AG09309 (cell line): ENCODE measurements at places on chromosomes 4 and X.

DNA sequence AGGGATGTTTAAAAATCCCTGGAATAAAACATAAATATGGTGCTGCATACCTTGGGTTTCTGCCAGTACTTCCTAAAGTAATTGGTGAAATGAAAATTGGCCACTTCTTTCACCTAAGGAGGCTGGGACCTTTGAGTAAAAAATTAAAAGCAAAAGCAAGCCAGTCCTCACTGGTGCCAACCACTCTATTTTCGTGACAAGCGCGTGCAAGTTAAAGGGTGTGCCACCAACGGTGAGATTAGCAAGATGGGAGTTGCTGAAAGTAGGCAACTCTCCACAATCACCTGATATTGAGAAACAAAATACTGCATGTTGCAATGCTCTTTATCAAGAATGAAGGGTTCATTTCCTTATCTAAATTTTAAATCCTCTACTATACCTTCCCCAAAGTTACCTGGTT is 19.7 kb upstream of the RTL9 start:
- no peak for DNase-seq

GRCh38 chr4:40840985-40841571 is 91.3 kb downstream of the NSUN7 start:
- peak; percentile 41 for DNase-seq

DNA sequence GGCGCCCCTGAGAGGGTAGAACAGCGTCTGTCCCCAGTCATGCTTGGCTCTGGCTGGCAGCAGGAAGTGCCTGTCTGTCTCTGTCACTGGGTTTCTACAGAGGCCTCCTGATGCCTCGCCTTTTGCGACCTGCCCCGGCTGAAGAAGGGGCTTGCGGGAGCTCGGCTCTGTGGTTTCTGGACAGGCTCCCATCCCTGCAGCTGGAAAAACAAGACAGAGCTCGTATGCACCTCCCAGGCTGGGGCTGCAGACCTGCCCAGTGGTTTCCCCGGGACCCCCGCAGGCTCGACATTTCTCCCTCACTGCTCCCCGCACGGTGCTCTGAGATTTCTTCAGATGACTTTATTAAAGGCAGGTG is 57.0 kb upstream of the SORCS2 start:
- DNase-seq = no peak

DNA sequence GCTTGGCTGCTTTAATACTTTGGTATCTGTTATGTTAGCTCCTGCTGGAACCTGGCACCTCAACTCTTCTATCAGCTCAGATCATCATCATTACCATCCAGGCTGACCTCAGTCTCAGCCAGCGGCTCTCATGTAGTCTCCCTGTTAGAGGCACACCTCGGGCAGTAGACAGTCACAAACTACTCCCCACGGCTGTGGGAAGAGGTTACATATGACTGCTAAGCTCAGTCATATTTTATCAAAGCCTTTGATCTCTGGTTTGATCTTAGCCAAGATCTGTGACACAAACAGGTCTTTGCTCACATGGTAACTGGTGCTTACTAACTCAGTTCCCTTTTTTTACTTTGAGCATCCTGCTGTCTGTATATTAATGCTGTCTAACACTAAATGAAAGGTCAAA is 384.9 kb downstream of the CENPC start:
- DNase-seq = no peak

- DNase-seq = peak; percentile 48
Observed at GRCh38 chrX:155888139-155888538, 7.0 kb downstream of the VAMP7 start.

DNA sequence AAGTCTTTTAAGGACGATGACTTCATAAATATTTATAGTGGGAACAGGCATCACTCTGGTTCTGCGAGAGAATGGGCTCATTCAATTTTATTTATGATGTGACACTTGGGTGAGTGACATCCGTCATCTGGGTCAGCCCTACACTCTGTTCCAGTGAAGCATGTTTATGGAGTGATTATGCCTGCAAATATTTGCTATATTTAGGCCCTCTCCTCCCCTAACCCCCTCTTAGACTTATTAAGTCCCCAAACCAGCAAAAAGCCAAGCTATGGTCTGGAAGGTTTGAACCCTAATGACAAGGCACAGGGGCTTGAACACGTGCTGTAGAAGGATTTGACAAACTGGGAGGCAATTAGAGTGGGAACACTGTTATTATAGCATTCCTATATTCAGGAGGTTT is 55.9 kb downstream of the C4orf51 start:
- DNase-seq = no peak

- DNase-seq = no peak
Observed at GRCh38 chrX:6985537-6985936, 162.0 kb upstream of the STS start.

DNA sequence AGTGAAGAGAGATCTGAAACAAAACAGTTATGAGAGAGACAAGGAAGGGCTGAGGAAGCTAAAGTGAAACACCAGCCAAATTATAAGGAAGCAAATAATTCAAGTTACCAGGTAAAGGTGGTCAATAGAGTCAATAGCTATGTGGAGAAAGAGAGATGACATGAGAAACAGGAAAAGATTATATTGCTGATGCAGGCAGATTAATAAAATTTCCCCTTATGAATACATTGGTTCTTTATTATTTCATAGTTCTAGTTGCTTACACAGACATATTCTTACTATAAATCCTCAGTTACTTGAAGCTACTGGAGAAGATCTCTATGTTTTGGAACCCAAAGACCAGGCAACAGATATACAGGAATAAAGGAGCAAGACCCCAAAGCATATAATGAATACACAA is 273.7 kb upstream of the CTSO start:
- DNase-seq = no peak

DNA sequence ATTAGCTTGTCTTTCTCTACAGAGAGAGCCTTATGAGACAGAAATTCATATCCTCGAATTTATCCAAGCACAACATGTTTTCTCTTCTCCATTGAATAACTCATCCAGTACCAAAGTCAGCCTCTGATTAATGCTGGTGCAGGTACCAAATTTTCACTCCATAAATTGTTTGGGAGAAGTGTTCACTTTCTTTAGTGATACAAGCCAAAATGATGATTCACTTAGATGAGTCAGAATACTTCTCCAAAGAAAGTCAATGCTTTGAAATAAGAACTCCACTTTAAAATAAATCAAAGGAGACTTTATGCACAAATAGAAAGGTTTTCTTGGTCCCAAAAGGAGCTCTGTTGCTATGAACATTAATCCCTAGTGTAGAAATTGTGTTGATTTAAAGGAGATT is 60.2 kb downstream of the MAOB start:
- no peak for DNase-seq

- DNase-seq = no peak
Observed at GRCh38 chr4:104138116-104138515, 356.6 kb downstream of the CXXC4 start.

DNA sequence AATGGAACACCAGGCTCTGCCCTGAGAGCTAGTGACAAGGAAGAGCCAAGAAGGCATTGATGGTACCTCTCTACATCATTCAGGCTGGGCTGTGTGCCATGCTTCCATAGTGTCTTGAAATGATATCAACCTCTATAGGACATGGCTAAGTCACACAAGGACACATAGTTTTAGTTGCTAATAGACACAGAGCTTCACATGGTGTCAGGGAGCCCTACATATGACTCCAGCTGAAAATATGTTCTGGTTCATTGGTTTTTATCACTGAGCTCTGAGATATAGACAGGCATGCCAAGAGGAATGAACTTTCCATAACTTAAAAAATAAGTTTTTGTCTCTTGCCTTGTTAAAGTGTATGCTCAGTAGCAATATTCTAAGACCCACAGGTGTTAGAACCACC is 72.1 kb upstream of the PRKG2 start:
- DNase-seq = no peak

- no peak for DNase-seq
Observed at GRCh38 chr4:87882321-87882720, 49.6 kb downstream of the MEPE start.

DNA sequence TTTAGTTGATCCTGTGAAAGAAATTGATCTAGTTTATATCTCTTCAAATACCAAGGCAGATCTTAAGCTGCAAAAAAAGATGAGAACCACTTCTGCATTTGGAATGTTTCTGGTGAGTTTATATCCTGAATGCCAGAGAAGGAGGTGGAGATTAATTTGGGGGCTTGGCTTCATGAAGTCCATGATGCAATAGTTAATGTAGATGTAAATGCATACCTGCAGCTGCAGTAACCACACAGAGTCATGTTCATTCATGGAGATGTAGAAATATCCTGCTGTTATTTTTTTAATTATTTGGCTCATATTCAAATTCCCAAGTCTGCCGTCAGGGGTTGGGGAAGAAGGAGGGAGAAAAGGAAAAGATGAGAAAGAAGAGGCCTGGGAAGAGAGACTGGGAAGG is at the start of gene SULT1E1:
Gene SULT1E1, minus strand, starts transcription at position 94 of the 400 bp plus-strand sequence. CDS start 2,501 bp downstream, outside the sequence.
- DNase-seq = no peak

DNA sequence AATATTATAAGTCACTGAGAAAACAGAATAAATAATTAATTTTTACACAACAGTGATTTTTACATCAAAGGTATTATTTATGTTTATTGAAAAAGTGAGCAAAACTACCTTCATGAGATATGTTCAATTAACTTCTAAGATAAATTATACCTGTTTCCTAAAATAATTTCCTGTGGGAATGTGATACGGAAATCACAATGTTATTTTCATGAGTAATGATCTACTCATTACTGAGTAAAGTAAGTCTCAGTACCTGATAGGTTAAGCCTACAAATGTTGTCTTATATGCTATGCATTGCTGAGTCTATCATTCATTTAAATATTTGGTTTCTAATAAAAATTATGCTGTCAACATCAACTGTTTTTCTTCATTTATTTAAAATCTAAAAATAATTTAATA is 324.0 kb downstream of the STPG2 start:
- DNase-seq = no peak
